Hematopoietic multipotent progenitor cell treated with erythropoietin and hydrocortisone succinate and interleukin-3 and kit ligand, for 17 days (in vitro differentiated cells): ENCODE measurements at places on chromosomes 11 and 22.

DNA sequence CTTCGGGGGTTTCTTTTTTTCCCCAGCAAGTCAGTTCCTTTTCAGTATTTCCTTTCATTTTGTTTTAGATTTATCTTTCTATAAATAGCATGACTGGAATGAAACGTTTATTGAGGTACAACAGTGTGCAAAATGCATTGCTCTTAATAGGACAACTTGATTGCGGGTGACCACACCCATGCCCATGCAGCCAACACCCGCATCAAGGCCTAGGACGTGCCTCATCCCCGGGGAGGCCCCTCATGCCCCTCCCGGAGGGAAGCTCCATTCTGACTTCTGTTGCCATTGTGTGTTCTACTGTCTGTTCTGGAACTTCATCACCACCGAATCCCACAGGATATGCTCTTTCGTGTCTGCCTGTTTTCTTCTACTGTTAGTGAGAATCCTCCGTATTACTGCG, 82.2 kb downstream of the RPS6KA4 start:
- no peak for DNase-seq

DNA sequence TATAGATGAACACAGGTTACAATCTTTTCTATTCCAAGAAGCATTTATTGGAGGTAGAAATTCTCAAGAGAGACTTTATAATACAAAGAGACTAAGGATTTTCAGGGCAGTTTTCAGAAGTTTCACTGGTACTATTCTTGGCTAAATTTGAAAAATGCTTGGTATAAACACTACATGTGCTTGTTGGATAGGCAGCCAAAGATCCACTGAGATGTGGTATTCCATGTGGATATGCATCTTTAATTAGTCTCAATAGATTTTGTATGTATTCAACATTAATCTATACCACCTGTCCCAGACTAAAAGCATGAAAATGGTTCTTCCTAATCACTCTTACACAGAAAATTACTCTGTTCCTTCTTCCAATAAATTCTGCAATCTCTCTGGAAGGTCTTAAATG, 232.6 kb downstream of the CADM1 start:
- DNase-seq = no peak

- no peak for DNase-seq
Observed at GRCh38 chr11:79304599-79305212, 136.1 kb downstream of the TENM4 start.

- DNase-seq = no peak
Observed at GRCh38 chr11:128727320-128727719, 33.4 kb downstream of the FLI1 start.

DNA sequence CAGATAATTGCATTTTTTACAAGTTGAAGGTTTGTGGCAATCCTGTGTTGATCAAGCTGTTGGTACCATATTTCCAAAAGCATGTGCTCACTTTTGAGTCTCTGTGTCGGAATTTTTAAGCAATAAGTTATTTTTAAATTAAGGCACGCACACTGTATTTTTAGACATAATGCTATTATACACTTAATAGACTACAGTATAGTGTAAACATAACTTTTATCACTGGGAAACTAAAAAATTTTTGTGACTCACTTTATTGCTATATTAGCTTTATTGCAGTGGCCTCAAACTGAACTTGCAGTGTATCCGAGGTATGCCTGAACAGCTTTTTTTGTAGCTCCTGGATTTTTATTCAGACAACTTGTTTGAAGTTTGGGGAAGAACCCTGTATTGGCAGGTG, 31.3 kb upstream of the RRM1 start:
- DNase-seq = no peak

GRCh38 chr11:122746050-122746478, 90.5 kb downstream of the UBASH3B start:
- no peak for DNase-seq

- no peak for DNase-seq
Observed at GRCh38 chr11:1034456-1035295, 1.8 kb downstream of the MUC6 start.

DNA sequence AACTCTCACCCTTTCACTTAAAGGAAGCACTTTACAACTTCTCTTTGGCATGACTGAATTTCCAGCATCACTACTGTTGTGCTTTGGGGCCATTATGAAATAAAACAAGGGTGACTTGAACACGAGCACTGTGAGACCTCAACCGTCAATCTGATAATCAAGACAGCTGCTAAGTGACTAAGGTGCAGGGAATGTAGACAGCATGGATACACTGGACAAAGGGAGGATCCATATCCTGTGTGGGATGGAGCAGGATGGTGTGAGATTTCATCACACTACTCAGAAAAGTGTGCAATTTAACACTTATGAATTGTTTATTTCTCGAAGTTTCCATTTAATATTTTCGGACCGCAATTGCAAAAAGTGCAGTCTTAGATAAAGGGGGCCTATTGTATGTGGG, 16.1 kb upstream of the EXPH5 start:
- no peak for DNase-seq

- no peak for DNase-seq
Observed at GRCh38 chr11:123653827-123654565, 428 bp downstream of the SCN3B start.

DNA sequence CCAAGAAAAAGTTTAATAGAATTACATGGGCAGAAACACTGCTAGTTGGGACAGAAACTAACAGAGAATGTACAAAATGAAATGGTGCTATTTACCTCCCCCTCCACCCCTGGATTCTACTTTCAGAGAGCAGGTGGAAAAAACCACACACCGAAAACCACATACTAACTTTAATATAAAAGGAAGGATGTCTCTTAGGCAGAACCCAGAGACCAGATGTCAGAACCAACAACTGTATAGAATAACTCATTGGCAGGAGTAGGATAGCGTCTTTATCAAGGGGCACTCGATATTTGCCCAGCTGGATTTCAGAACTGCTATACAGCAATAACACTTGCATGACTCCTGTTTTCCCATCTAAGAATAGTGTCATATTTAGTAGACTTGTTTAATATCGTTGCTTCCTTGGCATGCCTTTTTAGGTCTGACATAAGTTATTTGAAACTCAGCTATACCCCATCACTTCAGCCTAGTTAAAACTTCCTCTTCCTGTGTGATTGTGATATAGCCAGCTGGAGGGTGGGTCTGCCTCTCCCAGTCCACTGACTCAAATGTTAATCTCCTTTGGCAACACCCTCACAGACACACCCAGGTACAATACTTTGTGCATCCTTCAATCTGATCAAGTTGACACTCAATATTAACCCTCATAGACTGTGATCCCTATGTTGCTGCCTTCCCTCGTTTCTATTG, 1.2 kb downstream of the SLC22A25 start:
- DNase-seq = no peak

GRCh38 chr11:101363706-101364275, 220.0 kb downstream of the TRPC6 start:
- DNase-seq = no peak

- DNase-seq = peak; percentile 10
Observed at GRCh38 chr22:47128622-47129215, 366.3 kb downstream of the TBC1D22A start.

GRCh38 chr22:30224161-30224857, 22.2 kb downstream of the LIF start:
- no peak for DNase-seq

- no peak for DNase-seq
Observed at GRCh38 chr11:114622858-114623257, 27.3 kb upstream of the NXPE4 start.

DNA sequence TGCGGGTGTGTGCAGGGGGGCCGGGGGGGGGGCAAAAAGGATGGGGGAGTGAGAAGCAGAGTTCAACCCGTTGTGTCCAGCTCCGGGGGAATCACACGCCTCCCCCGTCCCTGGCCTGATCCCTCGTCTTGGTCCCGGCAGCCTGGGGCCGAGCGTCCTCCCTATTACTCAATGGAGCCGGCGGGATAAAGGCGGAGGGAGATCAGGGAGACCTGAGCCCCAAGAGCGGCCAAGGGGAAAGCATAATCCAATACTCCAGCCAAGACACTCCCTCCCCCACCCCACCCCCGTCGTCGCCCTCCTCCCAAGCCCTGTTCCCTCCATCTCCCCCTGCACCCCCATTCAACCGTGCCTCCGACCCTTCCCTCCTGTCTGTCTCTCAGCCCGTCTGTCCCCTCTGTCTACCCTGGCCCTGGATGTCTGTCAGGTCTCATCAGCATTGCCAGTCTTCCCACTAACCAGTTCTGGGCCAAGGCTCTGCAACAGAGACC, 2.6 kb downstream of the PHOX2A start:
- no peak for DNase-seq

- DNase-seq = no peak
Observed at GRCh38 chr11:441418-442274, at the start of gene ANO9. Gene ANO9 (minus strand): TSS chr11:442011. CDS start chr11:441926, 85 bp downstream.
